ENCODE measurements at places on chromosomes 5 and 9.
A peak's percentile ranks its signal among the peaks of the same experiment; 100 is the strongest.

DNA sequence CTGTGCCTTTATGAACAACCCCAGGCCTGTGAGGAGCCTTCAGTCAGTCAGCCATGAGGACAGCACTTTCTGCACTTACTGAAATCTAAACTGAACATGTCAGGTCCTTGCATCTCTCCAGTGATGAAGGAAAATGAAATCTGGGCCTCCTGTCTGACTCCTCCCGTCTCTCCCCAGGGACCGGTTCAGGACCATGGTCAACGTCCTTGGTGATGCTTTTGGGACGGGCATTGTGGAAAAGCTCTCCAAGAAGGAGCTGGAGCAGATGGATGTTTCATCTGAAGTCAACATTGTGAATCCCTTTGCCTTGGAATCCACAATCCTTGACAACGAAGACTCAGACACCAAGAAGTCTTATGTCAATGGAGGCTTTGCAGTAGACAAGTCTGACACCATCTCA, 77.0 kb upstream of the PLPP6 start:
- DNase-seq: no peak

DNA sequence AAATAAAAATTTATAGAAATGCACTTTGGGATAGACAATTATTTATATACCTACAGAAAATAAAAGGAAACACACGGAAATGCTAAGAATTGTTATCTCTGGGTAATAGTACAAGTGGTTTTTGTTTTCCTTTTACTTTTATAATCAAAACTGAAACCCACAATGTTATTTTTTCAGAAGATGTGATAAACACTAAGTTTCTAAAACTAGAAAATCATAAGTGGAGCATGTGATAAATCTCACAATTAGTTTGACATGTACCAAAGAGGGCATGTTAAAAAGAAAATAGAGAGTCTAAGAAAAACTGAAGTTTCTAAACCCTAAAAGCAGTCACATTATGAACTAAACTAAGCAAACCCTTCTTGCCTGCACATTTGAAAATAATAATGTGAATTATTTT, 61.1 kb downstream of the OXCT1 start:
- no peak for DNase-seq

- DNase-seq: no peak
These were observed 508.1 kb downstream of the NR2F1-AS1 start for GRCh38 chr5:93072831-93073459.

DNA sequence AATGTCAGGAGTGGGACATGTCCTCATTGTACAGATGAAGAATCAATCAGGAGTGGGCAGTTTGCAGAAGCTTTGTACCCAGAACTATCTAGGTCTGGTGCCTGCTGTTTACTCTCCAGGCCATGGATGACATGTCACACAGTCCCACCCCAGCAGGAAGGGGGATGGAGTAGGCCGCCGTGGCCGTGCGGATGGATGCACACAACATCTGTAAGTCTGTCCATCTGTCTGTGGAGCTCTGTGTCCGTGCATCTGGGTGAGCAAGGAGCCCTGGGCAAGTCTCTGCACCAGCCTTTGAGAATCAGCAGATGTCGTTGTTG, 311.5 kb upstream of the IRX4 start:
- DNase-seq: no peak

- no peak for DNase-seq
These were observed 72.7 kb upstream of the IER5L start for GRCh38 chr9:129250786-129251185.

DNA sequence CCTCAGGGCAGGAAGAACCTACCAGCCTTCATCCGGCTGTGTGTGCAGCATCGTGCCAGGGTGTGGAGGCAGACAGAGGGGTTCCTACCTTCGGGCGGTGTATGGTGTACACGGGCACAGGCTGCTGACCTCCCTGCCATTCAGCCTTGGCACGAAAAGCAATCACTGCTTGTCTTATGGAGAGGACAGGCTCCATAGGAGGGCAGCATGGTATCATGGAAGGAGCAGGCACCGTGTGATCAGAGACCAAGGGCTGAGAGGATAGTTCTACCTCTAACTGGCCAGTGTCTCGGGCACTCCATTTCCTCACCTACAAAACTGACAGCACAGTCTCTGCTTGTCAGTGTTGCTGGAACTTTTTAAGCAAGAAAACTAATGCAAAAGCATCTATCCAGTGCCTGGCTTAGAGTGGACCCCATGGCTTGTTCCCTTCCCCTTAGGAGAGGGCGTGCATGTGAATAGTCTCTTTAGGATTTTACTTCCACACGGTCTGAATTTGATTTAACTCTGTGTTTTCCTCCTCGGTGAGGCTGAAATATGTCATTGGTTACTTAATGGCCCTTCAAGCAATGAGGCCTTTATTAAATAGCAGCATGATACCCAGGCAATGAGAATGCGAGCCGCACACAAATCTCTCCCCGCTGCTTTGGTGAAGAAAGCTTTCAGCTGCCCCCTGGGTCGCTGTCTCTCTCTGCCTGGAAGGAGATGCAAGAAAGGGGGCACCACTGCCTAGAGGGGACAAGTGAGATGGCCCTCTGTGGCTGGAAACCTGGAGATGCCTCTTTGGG, 22.2 kb downstream of the TTLL11 start:
- DNase-seq: no peak

- DNase-seq: no peak
These were observed 2.6 kb upstream of the SLC25A51 start for GRCh38 chr9:37906312-37907239.

DNA sequence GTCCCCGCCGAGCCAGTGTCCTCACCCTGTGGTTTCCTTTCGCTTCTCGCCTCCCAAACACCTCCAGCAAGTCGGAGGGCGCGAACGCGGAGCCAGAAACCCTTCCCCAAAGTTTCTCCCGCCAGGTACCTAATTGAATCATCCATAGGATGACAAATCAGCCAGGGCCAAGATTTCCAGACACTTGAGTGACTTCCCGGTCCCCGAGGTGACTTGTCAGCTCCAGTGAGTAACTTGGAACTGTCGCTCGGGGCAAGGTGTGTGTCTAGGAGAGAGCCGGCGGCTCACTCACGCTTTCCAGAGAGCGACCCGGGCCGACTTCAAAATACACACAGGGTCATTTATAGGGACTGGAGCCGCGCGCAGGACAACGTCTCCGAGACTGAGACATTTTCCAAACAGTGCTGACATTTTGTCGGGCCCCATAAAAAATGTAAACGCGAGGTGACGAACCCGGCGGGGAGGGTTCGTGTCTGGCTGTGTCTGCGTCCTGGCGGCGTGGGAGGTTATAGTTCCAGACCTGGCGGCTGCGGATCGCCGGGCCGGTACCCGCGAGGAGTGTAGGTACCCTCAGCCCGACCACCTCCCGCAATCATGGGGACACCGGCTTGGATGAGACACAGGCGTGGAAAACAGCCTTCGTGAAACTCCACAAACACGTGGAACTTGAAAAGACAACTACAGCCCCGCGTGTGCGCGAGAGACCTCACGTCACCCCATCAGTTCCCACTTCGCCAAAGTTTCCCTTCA, 1.4 kb downstream of the GLIS3 start:
- DNase-seq: peak; percentile 28

GRCh38 chr5:52896534-52897237, 92.5 kb upstream of the ITGA2 start:
- no peak for DNase-seq

DNA sequence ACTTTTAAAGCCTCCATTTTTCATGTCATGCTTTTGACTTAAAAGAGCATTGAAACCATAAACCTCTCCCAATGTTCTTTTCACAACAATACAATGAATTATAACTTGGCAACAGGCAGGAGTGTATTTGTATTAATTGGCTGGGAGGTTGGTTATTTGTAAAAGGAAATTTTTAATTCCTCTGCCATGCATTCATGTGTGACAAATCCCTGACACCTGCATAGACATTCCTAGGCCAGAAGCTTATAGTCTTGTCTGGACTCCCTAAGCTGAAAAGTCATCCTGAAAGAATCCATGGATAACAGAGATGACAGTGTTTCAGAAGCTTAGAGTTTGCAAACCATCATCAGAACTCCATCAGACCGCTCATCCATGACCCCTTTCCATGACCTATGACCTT, 76.3 kb upstream of the PTGER4 start:
- DNase-seq: no peak

GRCh38 chr5:157108976-157109375, at the start of gene HAVCR2:
HAVCR2 (minus strand) TSS chr5:157109044; CDS start chr5:157108983, 61 bp downstream.
- no peak for DNase-seq

GRCh38 chr5:169745441-169746146, 108.5 kb downstream of the DOCK2 start:
- DNase-seq: no peak

DNA sequence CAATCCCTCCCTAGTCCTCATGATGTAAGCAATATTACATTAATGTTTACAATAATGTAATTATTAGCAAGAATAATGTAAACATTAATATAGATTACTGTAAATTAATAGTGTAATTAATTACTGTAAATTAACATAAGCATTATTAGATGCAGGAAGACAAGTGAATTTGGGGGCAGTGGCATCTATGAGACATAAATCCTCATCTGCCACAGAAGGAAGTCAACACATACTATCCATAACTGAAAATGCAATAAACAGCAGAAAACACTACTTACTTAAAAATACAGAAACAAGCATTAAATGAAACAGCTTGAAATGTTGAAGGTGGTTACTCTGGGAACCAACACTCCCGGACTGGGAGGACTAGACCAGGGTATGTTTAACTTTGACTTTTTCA, 685 bp upstream of the NIPSNAP3A start:
- no peak for DNase-seq

Measured in left renal cortex interstitium (tissue), 4 donors.